ENCODE measurements at places on chromosomes 1 and 21.

GRCh38 chr1:30381671-30382365, 341.6 kb downstream of the MATN1 start:
- DNase-seq, result no peak

GRCh38 chr1:169120066-169120465, 13.6 kb downstream of the ATP1B1 start:
- DNase-seq, result no peak

- no peak for DNase-seq
Measured at GRCh38 chr1:22572818-22573217, 9.5 kb downstream of the EPHA8 start.

DNA sequence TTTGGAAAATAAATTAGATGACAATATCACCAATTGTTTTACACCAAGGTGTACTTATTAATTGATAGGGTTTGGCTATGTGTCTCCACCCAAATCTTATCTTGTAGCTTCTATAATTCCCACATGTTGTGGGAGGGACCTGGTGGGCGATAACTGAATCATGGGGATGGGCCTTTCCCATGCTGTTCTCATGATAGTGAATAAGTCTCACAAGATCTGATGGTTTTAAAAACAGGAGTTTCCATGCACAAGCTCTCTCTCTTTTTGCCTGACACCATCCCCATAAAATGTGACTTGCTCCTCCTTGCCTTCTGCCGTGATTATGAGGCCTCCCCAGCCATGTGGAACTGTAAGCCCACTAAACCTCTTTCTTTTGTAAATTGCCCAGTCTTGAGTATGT, 131.0 kb upstream of the LMO4 start:
- no peak for DNase-seq

GRCh38 chr21:29256126-29256910, 42.4 kb upstream of the BACH1 start:
- no peak for DNase-seq

DNA sequence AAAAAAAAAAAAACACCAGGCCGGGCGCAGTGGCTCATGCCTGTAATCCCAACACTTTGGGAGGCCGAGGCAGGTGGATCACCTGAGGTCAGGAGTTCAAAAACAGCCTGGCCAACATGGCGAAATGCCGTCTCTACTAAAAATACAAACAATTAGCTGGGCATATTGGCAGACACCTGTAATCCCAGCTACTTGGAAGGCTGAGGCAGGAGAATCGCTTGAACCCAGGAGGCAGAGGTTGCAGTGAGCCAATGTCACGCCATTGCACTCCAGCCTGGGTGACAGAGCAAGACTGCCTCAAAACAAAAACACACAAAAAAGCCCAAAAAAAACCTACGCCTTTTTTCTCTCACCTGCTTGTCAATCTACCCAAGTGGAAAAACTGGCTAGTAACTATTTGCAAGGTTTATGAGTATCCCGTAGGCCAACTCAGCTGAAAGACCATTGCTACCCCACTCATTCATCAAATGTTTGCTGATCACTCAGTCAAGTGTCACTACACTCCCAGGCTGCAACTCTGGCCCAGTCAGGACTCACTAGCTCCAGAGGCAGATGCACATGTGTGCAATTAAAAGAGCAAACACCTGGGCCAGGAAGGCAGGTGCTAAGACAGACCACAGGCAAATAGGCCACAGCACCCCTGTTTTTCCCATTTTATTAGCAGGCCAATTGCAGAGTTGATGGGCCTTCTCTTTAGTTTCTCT, 2.0 kb downstream of the CSRP1 start:
- no peak for DNase-seq

DNA sequence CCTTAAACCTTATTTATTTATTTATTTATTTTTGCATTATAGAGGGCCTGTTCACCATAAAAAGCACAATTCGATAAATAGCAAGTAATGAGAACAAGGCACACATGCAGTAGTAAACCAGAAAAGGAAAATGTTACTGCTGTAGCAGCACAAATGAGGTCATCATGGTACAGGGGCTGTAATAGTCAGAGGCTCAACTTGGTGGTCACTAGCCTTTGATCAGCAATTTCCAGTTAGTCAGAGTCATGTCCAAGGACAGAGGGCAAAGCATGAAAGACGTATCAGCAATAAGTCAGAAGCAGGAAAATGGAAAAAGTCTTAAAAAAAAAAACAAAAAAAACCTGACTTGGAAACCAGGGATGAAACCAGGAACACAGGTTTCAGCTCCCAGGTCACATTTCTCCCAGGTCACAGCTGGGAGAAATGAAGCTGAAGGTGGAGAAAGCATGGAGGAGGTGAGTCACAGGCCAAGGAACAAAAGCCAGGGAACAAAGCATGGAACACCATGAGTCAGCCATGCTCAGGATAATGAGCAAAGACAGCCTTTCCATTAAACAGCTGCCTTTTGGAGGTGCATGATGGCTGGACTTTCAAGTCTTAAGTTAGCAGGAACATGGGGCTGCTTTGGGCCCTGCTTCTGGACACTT, 556.3 kb downstream of the LTN1 start:
- DNase-seq, result no peak

DNA sequence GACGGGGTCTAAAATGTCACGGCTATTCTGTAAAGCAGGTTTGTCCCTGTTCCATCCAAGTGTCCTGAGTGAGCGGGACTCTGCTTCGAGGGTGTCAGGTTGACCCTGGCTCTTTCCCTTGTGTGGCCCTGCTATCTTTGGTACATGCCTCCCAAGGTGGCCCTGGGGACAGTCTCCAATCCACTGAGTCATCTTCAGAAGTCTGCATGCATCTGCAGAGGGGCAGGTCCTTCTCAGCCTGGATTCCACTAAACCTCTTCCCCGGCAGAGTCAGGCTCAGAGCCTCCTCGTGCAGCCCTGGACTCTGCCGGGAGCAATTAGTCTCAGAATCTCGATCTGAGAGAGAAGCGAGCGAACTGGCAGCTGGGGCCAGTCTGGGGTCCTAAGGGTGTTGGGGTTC, 50.1 kb upstream of the KCNJ15 start:
- DNase-seq, result no peak

- DNase-seq, result no peak
Measured at GRCh38 chr1:216822480-216822879, 99.3 kb upstream of the ESRRG start.

- DNase-seq, result no peak
Measured at GRCh38 chr1:247475793-247476192, 17.9 kb upstream of the OR2B11 start.

GRCh38 chr1:54894271-54894670, 7.3 kb upstream of the DHCR24 start:
- no peak for DNase-seq

DNA sequence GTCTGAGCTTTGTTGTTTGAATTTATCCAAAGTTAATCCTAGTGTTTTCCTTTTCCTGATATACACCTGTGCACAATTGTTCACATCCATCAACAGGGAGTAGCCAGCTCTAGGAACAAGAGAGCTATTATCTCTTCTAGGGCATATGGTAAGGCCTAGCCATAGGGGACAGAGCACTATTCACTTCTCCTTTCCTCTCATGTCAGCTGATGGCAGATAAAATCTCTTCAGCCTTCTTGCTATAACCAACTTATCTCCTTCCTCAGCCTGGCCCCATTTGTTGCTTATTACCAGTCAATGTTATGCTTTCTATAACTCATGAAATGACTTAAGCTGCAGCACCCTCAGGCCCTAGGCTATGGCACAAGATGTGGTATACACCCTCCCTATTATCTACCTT, 38.9 kb downstream of the PATJ start:
- DNase-seq, result no peak

DNA sequence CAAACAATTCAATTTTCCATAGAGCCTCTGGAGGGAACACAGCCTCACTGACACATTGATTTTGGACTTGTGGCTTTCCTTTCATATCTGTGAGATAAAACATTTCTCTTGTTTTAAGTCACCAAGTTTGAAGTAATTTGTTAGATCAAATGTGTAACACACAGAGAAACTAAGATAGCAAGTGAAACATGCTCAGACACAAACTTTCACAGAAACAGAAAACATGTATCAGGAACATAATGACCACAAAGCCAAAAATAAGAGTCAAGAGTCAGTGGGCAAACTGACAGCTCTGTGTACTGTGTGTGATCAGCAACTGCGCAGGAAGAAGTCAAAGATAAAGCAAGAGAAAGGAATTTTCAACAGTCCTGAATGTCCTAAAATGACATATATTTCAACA, 1237.5 kb downstream of the AMY1C start:
- DNase-seq, result no peak
